Occipital lobe (tissue), 3 donors: ENCODE measurements at places on chromosomes 11 and 22. TPM values are rescaled to one million over a fixed set of nuclear protein-coding genes. Genes with fewer than 3 reads are reported as not detected.

DNA sequence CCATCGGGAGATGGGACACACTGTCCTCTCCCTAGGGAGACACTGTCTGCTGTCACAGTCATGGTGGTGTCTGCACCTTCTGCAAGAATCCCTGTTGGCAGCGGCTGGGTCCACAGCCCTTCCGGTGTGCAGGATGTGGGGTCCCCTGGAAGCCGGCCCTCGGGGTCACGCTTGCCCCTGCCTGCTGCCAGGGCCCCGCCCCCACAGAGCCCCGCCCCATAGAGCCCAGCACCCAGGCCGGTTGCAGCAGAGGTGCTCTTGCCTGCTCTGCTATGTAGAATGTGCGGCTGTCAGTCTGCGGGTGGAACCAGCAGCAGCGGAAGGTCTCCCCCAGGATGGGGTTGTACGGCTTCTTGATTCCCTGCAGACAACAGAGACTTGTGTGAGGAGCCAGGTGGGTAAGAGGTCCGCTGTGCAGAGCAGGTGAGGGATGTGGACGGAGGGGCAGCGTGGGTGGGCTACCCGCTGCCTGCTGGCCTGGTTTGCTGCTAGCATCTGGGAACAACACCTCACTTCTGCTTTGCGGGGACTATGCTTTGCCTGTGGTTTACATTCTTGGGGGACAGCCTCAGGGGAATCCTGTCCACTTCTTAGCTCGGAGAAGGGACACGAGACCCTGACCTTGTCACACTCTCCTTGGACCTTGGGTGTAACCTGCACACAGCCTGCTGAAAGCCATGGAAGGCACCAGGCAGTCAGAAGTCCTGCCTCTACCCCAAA lies 44.9 kb upstream of the CARS1 start:
- DNase-seq = no peak

DNA sequence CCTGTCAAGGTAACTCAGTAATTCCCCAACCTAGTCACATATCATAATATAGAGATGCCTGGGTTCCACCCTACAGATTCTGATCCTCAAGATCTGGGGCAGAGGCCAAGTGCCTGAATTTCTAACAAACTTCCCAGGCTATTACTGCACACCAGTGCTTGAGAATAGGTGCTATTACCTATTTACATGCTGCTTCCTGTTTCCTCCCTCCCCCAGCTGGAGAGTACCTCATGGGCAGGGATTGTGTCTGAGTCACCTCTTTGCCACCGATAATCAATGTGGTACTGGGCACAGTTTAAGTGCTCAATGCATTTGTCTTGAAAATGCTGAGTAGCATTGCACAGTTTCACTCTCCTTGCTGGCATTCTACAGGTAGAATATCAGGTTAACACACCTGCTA lies 582.2 kb upstream of the CADM1 start:
- DNase-seq = no peak

GRCh38 chr11:2376751-2377451 lies at the start of gene CD81:
Gene CD81, plus strand, starts transcription at chr11:2377310. Its CDS starts 240 bp downstream, at chr11:2377550.
- DNase-seq = peak; percentile 32

DNA sequence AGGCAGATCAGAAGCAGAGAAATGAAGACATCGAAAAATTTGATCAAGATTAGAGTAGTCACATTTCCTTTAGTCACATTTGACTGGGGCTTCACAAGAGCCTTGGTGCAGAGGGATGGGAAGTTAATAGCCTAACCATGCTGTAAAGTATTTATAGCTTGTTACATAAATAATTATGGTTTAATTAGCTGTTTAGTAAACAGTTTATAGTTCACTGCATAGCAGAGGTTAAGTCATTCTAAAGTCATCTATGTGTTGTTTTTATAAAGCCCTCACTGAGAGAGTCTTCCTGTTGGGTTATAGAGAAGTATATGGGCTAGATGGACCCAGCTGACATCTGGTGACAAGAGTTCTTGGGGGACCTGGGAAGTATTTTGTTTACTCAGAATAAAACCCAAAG lies 47.1 kb downstream of the INSC start:
- DNase-seq = no peak

Gene CENATAC
- 31.0 TPM for total RNA-seq

DNA sequence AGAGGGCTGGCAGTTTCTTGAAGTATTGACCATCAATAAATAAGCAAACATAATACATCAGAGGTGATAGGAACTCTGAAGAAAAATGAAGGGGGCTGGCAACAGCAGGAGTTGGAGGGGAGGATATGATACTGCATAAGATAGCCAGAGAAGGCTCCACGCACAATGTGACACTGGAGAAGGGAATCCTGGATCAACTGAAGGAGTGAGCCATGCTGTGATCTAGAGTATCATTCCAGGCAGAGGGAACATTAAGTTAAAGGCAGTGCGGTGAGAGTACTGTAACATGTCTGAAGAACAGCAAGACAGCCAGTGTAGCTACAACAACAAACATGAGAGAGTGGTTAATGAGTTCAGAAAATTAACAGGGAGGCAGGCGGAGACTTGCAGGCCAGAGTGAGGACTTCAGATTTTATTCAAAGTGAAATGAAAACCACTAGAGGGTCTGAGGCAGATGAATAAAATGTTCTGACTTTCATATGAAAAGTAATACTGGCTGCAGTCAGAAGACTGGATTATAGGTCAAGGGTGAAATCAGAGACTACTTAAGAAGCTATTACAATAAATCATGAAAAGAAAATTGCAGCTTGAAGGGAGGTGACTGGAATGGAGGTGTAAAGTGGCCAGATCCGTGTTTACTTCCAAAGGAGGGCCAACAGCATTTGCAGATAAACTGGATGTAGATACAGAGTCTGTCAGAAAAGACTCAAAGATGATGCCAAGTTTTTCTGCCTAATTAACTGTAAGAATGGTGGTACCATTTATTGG lies 49.4 kb downstream of the RRAS2 start:
- no peak for DNase-seq

DNA sequence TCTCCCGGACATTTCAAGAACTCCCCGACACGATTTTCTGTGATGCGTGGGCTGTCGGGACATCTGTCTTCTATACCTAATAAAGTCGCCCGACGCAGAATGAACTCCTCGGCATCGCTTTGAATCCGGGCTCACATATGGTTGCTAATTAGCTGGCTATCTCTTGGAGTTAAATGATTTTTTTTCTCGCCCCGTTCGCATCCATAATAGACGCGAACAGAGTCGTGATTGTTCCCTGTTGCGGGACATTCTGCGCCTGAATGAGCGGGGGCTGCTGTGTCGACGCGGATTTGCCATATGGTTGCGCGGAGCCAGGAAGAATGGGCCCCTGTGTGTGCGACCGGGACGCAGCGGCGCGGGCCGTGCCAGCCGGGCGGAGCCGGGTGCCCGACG lies 16.4 kb downstream of the CDKN1C start:
- DNase-seq = peak; percentile 41

DNA sequence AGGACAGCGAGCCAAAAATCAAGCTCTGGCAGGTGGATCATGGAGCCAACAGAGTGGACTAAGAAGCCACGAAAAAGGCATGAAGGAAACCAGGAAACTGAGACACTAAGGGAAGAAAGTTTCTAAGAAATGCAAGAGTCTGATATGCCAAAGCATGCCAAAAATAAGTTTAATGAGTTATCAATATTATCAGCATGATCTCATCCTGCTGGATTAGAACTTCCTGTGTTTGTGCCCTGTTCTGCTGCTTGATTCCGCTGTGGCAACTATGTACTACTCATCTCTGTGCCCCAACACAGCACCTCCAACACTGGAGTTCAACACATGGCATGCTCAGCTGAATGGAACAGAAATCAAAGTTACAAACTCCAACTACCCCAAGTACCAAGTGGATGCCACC lies 10.8 kb downstream of the SNX19 start:
- no peak for DNase-seq

Gene TMEM218
- total RNA-seq = 23.9 TPM

- no peak for DNase-seq
These were observed 44.7 kb upstream of the SEPTIN5 start for GRCh38 chr22:19669570-19669969.

Gene SERGEF
- total RNA-seq = 45.5 TPM

GRCh38 chr11:20601221-20601914 lies 2.0 kb downstream of the SLC6A5 start:
- DNase-seq = no peak

DNA sequence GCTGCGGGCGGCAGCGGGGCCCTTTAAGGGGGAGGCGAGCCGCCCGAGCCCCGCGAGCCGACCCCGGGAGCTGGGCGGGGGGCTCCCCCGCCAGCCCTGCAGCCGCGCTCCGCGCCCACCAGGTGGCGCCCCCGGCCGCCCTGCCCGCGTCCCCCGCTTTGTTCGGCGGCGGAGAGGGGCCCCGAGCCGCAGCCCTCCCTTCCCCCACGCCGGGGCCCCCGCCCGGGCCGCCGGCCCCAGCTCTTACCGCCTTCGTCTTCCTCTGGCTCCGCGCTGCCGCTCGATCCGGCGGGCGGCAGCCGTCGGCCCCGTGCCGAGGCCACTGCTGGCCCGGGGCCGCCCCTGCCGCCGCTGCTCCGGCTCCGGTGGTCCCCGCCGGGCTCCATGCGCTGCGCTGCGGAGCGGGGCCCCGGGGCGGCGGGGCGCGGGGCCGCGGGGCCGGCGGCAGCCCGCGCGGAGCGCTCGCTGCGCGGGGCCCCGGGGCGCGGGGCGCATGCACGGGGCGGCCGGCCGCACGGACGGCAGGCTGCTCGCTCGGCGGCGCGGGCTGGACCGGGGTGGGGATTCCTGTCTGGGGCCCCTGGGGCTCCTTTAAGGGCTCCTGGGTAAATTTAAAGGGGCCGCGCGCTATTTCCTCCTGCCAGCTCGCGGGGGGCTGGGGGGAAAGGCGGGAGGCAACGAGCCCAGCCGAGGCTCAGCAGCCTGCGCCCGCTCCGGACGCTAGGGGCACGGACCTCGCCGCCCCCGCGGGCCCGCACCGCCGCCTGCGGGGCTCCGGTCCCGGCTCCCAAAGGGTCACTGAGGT lies at the start of gene ZFTA:
Gene ZFTA (minus strand): TSS at position 539 of the 805 bp plus-strand sequence. CDS start 153 bp downstream, at position 386.
- DNase-seq = no peak

GRCh38 chr11:14611939-14612338 lies 31.7 kb upstream of the PDE3B start:
- no peak for DNase-seq

Gene TRIM49
- not detected for total RNA-seq

DNA sequence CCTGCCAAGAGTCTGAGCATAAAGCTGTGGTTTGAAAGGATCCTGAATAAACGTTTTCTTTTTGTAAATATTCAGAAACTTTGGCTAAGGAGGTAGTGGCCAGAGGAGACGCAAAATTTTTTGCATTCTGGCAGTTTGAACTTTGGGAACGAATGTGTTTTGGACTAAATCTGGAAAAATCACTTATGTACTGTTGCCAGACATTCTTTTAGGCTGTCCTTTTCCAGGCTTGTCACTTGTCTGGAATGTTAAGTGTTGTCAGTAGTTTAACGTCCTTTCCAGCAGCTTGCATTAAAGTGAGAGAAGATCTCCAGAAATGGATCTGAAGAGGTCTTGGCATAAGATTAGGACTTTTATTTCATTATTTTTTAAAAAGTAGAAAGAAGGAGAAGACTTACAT lies 18.5 kb downstream of the SPECC1L start:
- DNase-seq = no peak

- no peak for DNase-seq
These were observed 9.9 kb upstream of the MYEOV start for GRCh38 chr11:69284081-69284511.

- DNase-seq = no peak
These were observed 455.3 kb downstream of the SOX6 start for GRCh38 chr11:15901054-15901453.

DNA sequence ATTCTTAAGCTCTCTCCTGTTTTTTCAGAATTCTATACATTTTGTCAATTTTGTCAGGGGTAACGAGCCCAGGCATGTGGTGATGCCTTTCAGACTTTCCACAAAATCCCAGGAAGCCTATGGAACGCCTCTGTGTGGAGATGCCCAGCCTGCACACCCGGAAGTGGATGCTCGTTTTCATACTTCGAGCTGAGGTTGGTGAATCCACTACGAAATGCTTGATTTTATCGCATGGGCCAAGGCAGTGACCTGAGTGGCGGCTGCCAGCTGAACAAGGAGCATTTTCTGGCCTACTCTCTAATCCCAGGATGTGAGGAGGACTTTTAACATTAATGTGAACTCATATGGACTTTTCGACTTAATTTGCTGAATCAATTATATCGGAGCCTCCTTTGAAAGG lies 426.7 kb upstream of the B3GAT1 start:
- DNase-seq = no peak

DNA sequence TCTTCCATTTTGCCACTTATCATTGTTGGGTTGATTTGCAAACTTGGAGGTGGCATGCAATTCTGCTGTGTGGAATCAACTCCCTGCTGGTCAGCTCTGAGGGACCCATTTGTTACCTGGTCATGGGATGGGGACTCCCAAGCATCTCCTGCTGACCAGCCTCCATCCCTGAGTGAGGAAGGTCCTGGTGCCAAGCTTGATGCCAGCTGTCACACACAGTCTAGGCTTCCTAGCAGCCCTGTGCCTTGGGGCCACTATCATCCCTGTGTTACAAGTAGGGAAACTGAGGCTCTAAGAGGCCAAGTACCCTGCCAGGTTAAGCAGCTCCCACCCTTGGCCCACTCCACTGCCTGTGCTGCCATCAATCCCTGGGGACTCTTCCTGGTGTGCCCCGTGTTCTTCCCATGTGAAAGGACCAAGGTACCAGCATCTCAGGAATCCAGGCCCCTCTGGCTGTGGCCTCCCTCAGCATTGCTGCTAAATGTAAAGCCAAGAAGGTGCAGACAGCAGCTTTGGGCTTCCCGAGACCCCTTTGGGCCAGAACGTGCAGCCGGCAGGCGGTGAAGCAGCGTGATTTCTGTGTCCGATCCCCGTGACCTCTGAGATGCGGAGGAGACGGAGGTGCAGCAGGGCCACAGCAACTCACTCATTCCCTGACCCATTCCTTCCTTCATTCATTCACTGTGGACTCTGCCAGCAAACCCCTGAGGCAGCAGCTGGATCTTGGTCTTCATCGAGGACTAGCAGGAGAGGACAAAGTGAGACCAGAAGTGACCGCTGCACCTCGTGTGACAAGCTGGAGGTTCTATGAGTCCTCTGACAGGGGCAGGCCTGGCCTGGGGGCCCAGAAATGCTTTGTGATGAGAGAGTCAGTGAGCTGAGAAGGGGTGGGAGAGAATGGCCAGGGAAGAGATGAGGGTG lies 49.7 kb downstream of the MYEOV start:
- DNase-seq = no peak

GRCh38 chr22:30026756-30027155 lies 53.5 kb upstream of the HORMAD2 start:
- DNase-seq = no peak

- DNase-seq = no peak
These were observed 31.8 kb downstream of the DLG2 start for GRCh38 chr11:85595285-85595884.

DNA sequence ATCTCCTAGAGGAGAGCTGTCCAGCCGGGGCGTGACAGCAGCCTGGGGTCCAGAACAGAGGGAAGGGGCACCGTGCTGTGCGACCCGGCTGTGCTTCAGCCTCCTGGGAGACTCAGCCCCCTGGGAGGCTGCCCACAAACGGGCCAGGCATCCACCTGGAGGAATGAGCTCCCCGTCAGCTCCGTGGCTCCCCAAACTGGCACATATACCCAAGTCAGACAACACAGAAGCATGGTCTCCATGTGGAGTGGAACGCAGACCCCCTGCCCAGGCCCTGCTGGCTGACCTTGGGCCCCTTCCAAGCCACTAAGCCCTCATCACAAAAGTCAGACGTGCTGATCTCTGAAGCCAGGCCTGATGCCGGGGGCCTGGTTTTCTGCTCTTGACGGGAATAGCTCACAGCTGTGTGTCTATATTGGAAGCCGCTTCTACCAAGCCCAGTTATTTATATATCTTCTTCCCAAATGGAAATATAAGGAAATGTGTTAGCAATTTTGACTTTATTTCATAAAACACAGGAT lies 91.7 kb downstream of the BRD1 start:
- DNase-seq = no peak
